Activated CD4-positive, alpha-beta T cell treated with anti-CD3 and anti-CD28 coated beads, Interleukin-2, amount 50 U/mL, for 16 hours (primary cell): ENCODE measurements at places on chromosomes 2 and 18.

GRCh38 chr2:19000776-19001175 lies 357.6 kb downstream of the OSR1 start:
- DNase-seq: no peak

GRCh38 chr2:56102098-56102497 lies 81.7 kb upstream of the CCDC85A start:
- DNase-seq: no peak

DNA sequence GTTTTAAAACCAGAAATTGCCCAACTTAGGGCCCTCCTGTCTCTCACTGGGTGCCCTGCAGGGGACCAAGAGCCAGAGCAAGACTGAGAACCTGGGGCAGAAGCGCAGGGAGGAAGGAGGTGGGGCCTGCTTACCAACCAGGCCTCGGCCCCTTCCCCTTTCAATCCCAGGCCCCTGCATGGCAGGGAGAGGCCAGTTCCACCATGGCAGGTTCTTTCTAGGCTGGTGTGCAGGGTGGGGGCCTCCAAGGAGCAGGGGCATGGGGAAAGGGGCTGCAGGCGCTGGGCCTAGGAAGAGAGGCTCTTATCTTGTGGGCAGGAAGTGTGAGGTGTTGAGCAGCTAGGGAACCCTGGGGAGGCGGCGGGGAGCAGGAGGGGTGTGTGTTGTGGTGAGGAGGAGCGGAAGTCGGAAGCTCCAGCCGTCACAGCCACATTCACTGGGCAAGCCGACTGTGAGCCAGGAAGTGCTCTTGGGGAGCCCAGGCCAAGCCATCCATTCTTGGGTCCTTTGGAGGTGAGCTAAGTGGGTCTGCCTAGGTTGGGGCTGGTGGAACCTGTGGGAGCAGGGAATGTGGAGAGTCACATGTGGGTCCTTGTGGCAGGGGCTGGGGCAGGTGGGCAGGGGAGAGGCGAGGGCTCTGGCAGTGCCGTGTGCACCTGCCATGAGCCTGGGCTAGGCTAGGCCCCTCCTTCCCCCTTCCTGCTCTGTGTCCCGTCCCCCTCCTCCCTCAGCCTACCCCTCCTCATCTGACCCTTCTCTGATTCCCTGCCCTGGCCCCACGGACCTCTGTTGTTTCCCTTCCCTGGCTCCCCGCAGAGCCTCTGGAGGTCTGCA lies at the start of gene PSD4:
Gene PSD4 (plus strand): TSS at position 430 of the 834 bp plus-strand sequence. CDS start 8,486 bp downstream, outside the sequence.
- DNase-seq: peak; percentile 95

GRCh38 chr2:99431587-99432275 lies 58.1 kb downstream of the REV1 start:
- DNase-seq: no peak

DNA sequence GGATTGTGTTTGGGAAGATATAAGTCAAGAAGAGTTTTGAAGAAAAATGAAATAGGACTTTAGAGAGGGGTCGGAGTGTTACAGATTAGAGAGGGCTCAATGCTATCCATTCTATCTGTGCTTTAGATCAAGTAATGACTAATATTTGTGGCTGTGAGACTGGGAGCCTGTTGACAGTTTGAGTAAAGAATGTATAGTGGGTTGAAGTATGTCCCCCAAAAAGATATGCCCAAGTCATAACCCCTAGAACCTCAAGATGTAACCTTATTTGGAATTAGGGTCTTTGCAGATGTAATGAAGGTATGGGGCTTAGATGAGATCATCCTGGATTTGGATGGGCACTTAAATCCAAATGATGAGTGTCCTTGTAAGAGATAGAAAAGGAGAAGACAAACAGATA lies 55.3 kb upstream of the SERPINE2 start:
- no peak for DNase-seq

DNA sequence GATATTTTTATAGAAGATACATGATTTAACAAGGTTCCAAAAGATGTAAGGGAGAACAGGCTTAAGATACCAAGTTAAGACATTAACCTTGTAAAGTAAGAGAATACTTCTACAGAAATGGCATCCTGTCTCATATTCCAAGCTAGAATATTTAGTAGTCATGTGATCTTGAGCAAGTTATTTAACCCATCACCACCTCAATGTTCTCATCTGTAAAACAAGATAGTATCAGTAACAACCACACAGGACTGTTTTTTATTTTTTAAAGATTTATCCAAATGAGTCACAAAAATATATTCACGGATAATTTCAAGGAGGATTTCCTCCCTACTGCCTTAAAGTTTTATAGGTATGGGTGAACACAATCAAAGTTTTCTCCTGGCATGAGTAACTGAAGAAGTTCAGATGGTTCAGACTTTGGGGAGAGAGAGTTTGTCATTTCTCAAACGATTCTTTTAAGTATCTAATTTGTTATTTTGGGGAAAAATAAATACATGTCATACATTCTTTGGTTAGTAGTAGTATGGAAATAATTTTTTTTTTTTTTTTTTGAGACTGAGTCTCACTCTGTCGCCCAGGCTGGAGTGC lies 25.9 kb downstream of the ROCK1 start:
- no peak for DNase-seq

DNA sequence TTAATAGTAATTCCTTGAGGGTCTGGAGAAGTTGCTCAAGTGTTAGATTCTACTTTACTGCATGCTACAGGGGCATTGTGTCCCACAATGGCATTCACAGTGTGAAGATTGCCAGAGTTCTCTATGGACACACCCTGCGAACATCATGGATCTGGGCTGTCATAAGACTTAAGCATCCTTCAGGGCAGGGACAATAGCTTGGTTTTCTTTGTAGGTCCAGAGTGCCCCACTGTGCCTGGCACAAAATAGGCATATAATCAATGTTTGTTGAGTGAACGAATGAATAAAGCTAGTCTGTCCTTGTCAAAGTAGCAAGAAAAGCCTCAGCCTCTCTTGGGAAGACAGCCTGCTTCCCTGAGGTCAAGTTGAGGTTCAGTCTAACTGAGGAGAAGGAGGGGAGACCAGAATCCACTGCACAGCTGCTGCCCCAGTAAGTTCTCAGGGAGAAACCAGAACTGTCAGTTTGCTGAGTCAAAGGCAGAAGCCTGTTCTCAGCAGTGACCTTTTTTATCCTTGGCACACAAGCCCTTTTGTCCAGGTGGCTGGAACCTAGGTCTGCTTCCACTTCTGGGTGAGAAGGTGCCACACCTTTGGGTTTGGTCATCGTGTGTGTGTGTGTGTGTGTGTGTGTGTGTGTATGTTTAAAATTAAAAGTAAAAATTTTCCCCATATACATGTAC lies 15.0 kb downstream of the INPP4A start:
- DNase-seq: peak; percentile 67

DNA sequence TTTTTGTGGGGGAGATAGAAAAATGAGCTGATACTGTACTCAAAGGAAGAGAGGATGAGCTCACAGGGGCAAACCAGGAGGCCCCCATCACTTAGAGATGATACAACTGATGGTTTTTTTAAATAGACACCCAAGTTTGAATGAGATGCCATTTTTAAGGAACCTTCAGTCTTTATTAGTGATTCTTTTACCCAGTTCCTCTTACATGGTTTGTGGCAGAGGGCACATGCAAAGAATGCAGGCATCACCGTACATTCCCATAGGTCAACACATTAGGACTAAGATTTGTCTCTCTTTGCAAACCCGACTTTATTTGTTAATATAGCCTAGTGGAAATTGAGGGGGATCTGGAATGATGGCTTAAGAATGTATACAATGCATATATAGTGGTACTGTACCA lies 250.9 kb downstream of the ASXL3 start:
- DNase-seq: no peak

DNA sequence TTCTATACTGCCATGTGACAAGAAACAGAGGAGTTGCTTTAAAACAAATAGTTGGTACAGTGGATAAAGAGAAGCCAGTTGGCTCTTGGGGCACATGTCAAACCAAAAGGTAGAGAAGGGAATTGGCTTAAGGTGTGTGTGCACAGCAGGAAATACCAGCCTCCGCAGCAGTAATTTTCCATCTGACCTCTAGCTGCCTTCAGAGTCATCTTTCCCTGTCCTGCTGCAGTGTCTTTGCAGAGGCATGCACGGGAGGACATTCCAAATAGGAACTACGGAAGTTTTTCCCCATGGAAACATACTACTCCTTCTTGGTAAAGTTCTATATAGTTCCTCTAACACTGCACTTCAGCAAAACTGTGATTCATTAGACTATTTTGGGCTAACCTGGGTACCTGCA lies 99.5 kb downstream of the RAB3GAP1 start:
- DNase-seq: no peak

DNA sequence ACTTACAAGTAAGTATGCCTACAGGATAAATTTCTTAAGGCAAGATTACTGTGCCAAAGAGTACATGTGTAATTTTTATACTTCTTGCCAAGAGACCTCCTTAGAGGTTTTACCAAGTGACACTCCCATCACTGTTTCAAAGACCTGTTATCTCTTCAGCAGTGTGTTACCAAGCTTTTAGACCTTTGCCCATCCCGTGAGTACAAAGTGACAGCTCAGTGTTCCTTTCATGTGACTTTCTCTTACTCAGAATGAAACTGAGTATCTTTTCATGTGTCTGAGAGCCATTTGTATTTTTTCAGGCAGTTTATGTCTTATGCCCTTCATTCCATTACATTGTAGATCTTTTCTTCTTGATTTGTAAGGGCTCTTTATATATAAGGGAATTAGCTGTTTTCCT lies 287.5 kb upstream of the SALL3 start:
- peak; percentile 21 for DNase-seq

DNA sequence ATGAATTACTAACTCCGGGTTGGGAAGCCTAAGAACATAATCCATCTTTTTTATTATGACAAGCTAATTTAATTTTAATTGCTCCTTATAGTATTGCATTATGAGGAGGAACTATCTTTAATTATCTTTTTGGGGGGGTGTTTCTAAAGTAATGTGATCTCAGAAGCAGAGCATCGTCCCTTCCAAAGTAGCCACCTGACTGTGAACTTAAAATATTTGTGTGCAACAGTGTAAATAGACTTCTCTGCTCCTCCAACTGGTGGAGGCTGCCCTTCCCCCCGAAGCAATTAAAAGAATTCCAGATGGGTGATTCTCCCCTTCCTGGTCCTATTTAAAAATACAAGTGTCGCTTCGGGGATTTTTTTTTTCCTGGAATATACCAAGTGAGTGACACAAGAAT lies 55.7 kb downstream of the TCF7L1 start:
- DNase-seq: no peak

- no peak for DNase-seq
Observed at GRCh38 chr2:129062146-129062912, 743.7 kb upstream of the HS6ST1 start.

GRCh38 chr2:162123806-162124758 lies 28.0 kb downstream of the GCG start:
- peak; percentile 77 for DNase-seq

DNA sequence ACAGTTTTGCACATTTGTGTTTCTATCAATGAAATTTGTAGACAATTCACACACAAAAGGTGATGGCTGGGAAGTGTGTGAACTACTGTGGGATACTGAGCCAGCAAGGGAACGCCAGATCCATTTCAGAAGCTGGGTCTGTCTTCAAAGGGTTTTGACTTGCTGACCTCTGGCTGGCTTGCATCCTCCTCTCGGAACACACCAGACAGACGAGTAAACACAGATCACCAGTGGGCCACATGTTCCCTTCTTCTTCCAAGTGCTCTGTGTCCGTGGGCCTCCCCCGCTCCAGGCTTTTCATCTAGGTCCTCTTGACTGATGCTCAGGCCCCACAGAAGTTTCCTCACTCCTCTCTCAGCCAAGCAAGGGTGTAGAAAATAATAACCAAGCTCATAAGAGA lies 122.2 kb upstream of the OSR1 start:
- no peak for DNase-seq

DNA sequence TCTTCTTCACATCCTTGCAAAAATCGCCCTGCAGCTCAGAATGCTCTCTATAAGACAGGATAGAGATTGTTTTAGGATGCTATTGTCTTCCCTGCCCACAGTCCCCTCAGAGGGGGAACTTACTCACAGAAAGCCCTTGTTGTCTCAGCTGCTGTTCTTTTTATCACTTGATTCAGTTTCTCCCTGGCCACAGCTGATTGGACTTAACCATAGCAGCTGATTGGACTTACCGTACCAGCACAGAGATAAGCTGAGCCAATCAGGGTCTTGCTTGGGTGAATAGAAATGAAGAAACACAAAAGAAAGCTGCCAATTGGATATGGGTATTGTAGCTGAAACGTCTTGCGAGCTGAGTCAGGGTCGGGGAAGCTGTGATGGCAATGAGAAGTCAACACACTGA lies 194.2 kb upstream of the MEX3C start:
- no peak for DNase-seq

DNA sequence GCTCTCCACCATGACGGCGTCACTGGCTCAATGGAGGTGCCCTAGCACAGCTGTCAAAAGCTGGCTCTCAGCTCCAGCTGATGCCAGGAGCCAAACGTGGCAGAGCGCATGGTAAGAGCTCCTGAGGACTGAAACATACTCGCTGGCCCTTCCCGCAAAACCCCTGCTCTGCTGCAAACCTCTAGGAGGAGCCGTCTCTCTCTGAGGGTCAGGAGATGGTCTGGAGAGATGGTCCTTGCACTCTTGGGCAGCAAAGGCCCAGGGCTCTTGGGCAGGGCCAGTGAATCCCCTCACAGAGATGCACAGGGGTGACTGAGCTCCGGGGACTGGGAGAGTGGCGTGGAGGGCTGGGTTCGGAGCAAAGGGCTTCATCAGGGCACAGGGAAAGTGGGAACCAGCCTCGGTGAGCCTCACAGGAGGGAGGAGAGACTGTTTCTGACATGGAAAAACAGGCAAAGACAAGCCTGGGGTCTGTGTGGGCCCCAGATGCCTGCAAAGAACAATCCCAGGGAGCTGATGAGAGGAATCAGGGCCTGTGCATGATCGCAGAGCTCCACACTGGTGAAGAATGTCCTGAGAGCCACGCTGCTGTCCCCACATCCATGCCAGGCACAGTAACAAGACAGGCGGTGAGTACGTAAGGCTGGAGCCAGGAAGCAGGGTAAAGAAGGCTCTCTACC lies 17.2 kb downstream of the SNORC start:
- no peak for DNase-seq

DNA sequence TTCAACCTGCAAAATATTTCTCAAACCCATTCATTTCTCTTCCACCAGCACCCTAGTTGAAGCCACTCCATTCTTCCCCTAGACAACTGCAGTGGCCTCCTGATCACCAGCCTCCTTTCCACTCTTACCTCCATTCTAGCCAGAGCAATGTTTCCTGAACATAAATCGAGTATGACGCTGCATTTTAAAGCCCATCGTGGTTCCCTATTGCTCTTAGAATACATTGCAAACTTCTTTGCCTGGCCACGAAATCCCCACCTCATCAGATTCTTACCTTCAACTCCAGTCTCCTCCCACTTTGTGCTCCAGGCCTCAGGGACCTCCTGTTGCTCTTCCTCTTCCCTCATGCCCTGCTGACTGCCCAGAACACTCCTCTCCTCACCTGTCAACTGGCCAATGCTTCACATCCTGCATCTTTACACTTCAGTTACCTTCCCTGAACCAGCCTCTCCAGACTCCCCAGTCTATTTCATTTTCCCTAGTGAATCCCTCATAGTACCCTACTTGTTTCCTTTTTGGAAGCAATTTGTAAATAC lies 176.5 kb upstream of the CTAGE1 start:
- no peak for DNase-seq
